Dermis microvascular lymphatic vessel endothelial cell (primary cell): ENCODE measurements at places on chromosomes 11 and 22.

DNA sequence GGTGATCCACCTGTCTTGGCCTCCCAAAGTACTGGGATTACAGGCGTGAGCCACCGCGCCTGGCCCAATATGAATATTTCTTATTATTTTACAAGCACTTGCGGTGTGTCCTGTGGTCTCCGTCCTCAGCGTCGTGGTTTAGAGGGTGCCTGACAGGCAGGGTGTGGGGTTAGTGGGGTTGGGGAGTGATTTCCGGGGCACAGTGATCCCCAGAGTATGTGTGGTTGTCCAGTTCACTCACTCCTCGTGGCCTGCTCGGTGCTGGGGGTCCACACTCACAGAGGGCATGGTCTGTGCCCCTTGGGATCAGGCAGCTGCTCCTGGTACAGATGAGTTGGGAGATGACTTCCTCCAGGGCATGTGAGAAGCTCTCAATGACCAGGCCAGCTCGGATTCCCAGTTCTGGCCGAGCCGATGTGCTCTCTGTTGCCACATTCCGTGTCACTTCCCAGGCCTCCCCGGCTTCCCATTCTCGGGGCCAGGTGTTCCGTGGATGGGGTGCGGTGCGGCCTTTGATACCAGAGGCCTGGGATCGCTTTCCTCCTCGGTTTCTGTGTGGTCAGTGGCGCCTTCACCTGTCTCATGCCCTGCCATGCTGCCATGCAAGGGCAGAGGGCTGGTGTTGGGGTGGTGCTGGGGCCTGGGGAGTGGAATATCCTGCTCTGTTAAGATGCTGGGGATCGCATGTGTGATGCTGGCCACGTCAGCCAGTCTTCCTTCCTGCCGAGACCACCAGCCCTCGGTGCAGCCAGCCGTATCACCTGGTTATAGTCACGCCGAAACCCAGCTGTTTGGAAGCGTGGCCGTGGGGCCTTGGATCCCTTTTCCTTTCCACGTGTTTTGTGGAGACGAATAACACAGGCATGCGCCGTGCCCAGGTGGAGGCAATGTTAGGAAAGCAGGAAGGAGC lies 39.6 kb downstream of the PARVB start:
- DNase-seq: peak; percentile 23

- DNase-seq: no peak
These were observed 717.0 kb upstream of the CCDC179 start for GRCh38 chr11:23577296-23577695.

DNA sequence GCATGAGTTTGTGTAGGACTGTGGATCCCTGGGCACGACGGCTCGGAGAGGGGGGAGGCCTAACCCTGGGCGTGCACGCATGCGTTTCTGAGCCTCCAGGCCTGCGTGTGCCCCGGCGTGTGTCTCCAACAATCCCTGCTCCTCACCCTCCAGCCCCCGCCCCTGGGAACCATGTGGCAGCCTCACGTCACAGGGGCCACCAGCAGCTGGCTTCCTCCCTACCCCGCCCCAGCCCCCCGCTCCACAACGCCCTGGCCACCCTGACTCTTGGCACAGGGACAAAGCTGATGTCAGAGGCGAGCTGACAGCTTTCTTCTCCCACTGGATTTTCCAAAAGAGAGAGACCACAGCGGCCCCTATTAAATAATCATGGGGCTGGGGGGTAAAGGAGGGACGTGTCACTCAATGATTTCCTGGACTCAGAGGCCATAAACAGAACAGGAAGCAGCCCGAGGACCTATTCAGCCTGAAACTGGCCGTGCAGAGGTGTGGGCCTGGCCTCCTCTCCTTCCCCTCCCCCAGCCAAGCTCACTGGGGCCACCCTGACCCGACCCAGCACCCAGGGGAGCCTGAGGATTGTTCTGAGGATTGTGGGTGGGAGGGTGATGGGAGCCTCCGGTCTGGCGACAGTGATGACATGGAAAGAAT lies 6.8 kb upstream of the LIF start:
- DNase-seq: peak; percentile 48

- peak; percentile 75 for DNase-seq
These were observed 9.9 kb downstream of the NARS2 start for GRCh38 chr11:78564490-78565467.

GRCh38 chr11:119110439-119110838 lies 3.3 kb downstream of the C2CD2L start:
- DNase-seq: no peak

- DNase-seq: no peak
These were observed 37.4 kb downstream of the PPME1 start for GRCh38 chr11:74208507-74208906.

DNA sequence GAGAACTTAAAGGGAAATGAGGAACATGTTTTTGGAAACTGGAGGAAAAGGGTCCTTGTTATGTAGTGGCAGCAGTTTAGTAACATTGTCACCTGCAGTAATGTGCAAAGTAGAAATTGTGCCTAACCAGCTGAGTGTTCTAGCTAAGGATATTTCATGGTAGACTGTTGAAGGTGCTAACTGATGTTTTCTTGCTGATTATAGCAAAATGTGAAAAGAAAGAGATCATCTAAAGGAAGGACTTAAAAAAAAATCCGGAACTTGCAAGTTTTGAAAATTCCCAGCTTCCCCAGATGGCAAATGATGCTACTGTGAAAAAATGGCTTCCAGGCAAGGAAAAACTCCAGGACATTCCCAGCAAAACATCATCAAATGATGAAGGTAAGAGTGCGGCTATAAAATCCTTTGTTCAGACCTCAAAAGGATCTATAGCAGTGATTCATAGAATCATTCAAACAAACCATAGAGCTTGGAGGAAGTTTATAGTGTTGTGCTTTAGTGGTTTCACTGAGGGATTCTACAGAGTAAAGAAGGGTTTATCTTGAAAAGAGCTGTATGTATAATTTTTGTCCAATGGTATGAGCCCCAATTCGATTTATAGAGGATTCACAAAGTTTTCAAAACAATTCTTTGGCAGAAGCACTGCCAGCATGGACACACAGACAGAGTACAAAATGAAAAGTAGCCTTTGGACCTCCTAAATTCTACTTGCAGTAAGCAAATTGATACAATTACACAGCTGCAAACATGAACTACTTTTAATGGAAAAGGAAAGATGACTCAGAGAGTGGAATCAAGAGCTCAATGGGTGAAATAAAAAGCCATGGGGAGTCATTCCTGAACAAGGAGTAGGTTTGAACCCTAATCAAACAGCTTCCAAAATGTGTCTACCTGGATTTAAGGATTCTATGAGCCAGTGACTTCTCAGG lies 4.3 kb upstream of the TRIM44 start:
- DNase-seq: no peak

DNA sequence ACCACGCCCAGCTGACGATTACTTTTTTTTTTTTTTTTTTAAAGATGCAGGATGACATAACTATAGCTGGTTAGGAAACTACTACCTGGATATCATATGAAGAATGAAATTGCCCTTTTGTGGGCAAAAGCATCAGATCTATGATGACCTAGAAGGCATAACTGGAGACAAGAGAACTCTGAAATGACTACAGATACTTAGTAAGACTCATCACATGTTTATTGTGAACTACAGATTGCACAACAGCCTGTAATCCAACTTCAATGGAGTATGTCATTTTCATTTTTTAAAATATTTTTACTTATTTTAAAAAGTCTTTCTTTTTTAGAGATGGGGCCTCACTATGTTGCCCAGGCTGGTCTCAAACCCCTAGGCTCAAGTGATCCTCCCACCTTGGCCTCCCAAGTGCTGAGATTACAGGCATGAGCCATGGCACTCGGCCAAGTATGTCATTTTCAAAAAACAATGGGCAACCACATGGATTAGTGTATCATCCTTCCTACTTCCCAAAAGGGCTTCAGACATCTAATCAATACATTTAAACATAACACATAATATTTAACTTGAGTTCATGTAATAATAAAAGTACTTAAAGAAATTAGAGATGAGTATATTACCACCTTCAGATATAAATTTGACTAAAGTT lies 3.3 kb downstream of the MTMR2 start:
- DNase-seq: peak; percentile 32

- peak; percentile 12 for DNase-seq
These were observed 865 bp upstream of the ZNF280A start for GRCh38 chr22:22520667-22521602.

DNA sequence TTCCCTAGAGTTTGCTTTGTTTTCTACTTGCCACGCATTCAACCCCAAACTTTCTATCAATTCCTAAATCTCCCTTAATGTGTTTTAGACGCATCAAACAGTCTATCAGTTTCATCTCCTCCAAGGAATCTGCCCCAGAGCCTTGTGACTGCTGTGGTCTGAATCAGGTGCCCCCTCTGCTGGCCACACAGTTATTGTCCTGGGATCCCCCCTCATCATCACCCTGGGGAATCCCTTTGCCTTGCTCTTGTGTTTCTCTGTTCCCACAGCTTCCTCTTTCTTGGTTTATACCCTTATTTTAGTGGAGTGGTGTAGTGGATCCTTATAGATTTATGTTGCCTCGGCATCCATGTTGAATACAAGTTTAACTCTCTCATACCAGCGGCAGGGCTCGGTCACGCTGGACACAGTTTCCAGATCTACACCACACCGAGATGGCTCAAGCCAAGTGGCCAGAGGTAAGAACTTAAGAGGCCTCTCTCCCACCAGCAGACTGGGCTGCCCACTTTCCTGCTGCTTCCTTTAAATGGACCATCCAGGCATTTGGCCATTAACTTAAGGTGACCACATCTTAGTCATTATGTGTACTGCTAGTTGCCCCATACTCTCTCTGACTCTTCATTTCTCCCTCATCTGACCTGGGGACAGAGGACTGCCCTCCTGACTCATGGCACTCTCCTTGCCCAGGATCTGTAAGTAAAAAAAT lies 8.2 kb downstream of the UPB1 start:
- no peak for DNase-seq

GRCh38 chr11:17722000-17722643 lies 2.8 kb downstream of the MYOD1 start:
- DNase-seq: peak; percentile 32

GRCh38 chr11:119107538-119108145 lies 498 bp downstream of the C2CD2L start:
- no peak for DNase-seq

- DNase-seq: no peak
These were observed 19.9 kb downstream of the OSBPL5 start for GRCh38 chr11:3145206-3145520.

DNA sequence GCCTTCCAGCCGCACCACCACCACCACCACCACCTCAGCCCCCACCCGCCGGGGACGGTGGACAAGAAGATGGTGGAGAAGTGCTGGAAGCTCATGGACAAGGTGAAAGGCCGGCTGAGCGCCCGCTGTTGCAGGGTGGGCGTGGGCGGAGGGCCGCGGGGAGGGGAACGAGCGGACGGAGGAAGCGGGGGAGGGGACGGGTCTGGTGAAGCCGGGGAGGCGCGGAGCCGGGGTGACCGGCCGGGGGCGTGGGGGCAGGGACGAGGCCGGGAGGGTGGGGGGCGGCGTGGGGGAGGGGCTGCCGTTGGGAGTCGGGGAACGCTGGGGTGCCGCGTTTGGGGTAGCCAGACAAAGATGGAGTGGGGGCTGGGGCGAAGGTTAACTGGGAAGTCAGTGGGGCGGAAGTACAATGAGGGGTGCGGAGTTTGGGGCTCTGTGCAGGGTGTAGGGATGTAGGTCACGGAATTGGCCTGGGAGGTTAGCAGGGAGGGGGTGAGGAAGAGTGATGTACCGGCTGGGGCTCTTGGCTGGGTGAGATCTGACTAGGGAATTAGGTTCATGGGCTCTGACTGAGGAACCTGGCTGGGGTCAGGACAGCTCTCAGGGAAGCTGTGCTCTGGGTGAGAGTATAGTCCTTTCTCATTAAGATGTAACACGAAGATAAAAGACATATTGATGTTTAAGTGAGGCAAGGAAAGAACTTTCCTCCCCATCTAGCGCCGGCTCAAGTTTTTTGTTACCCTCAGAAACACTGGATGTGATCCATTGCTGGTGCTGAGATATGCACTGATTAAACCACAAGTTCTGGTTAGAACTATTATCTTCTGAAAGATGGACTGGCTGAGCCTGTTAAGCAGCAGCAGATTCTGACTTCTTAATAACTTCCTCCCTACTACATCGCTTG lies 624 bp downstream of the CBL start:
- DNase-seq: no peak

- DNase-seq: no peak
These were observed 28.3 kb downstream of the MOV10L1 start for GRCh38 chr22:50118129-50118528.
